Activated CD8-positive, alpha-beta memory T cell treated with anti-CD3 and anti-CD28 coated beads for 24 hours (primary cell): ENCODE measurements at places on chromosomes 7 and 10.
A peak's percentile ranks its signal among the peaks of the same experiment; 100 is the strongest.

DNA sequence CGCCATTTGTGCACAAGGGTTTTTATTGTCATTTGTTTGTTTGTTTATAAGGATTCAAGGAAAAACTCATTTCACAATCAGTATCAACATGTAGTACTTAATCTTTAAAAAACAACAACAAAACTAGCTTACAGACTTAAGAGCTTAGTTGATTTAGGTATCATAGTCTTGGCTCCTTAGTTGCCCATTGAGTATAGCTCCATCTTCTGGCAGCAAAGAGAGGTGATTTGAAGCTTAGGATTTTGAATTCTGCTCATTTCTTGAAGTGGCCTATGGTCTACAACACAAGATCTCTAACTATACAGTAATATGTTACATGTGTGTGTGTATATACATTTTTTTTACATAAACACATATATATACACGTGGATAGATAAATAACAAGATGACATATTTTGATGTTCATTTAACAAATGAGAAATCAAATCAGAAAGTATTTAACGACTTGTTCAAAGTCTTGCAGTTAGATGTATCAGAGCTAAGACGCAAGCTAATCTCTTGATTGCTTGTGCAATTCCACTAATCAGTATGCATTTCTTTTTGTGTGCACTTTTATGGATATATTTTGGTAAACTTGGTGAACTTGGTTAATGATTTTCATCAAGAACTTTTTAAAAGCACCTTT is 307.3 kb downstream of the CAMK1D start:
- DNase-seq, result no peak

GRCh38 chr7:33776788-33777187 is 128.6 kb upstream of the BMPER start:
- DNase-seq, result no peak

DNA sequence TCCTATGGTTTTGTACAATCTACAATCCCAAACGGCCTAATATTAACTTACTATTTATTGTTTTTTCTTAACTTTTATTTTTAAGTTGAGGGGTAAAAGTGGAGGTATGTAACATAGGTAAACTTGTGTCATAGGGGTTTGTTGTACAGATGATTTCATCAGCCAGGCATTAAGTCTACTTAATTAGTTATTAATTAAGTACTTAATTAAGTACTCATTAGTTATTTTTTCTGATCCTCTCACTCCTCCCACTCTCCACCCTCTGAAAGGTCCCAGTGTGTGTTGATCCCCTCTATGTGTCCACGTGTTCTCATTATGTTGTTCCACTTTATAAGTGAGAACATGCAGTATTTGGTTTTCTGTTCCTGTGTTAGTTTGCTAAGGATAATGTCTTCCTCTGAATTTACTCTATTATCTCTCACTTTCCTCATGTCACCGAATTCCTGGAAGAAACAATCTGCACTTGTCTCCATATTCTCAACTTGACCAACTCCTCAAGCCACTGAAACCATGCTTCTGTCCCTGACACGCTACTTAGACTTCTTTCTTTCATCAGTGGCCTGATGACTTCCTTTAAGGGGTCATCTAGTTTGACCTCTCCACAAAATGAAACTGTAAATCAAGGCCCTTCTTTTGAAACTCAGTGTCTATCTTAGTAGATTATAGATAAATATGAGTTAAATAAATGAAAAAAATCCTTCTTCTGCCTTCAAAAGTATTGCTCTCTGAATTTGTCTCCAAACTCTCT is 9.1 kb downstream of the CACNA2D1 start:
- no peak for DNase-seq

- DNase-seq, result no peak
These were observed 45.2 kb downstream of the NPTX2 start for GRCh38 chr7:98662289-98662688.

- DNase-seq, result no peak
These were observed 577.1 kb downstream of the NRG3 start for GRCh38 chr10:82452046-82452445.

DNA sequence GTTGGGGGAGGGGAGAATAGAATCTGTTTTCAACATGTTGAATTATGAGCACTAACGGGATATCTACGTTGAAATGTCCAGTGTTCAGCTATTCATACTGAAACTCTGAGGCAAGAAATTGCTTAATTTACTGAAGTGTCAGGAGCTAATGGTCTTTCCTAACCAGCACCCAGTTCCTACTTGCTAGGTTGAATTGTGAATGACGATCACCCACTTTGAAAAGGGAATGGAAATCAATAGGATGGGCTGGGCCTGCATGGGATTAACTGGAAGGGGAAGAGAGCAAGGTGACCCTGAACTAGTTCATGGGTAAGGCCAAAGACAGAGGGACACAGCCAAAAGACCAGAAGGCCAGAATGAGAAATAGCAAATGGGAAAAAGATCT is 51.3 kb downstream of the HIPK2 start:
- no peak for DNase-seq

GRCh38 chr7:84194484-84195271 is at the start of gene SEMA3A:
SEMA3A (minus strand) TSS chr7:84194789; CDS start chr7:84194586, 203 bp downstream.
- DNase-seq, result peak; percentile 58

GRCh38 chr10:29344073-29344820 is 55.4 kb downstream of the LYZL1 start:
- no peak for DNase-seq

DNA sequence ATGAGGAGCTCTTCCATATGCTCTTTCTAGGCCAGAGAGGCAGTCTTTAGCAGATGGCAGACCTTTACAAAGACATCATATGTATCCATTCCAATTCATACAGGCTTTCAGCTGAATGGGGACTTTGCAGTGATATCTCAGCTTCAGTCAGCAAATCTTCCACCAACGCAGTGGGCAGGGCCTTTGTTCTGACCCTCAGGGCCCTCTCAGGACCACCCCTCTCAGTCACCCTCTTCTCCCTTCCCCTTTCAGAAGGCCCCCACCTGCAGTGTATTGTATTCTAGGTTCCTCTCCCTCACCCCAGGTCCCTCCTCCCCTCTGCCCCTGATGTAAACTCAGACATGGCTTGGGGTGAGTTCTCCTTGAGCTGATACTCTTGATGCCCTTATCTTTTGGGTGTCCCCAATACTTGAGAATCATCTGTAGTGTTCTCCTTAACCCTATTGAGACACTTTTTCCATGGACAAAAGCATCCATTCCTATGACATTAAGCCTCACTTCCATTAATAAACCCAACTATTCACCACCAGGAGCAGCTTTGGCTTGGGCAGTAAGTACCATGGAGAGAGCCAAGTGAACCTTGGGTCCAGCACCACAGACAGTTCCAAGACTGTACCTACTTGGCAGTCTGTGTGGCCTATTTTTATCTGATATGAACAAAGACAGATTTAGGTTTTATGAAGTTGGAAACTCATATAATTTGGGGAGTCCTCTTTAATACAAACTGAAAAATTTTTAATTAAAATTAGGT is 62.7 kb downstream of the ADCYAP1R1 start:
- DNase-seq, result no peak

DNA sequence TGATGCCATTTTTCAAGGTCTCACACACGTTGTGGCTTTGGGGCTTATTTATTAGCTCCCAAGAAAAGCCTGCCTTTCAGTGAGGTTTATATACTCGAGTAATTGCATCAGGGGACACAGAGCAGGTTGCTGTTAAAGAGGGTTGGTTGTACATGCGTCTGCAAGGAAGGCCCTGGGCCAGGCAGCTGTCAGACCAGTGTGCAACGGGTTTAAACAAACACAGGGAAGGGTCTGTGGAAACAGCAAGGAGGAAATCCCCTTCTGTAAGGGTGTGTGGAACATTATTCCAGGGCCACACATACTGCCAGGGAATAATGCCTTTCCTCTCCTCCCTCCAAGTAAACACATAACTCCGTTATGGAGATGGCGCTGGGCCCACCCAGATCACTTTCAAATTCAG is 1.7 kb upstream of the CHST15 start:
- DNase-seq, result no peak

- DNase-seq, result no peak
These were observed 78.3 kb downstream of the ATRNL1 start for GRCh38 chr10:115171392-115171960.

DNA sequence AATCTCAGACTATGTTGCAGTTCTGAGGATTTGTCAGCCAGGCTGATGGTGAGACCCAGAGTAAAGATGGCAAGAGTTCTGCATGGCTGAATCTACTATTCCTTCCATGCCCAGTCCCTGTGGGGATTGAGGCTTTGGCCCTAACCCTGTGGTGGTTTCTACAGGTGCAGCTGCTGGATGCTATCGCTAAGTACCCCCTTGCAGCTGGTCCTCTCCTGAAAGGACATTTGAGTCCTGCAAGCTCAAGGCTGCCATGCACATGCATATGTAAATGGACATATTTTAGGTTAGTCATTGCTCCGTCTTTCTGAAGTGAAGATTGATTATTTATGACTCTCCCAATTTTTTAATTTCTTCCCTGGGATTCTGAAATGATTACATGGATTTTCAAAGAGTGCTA is 1122.2 kb upstream of the CELF2 start:
- DNase-seq, result no peak

GRCh38 chr7:37923996-37924395 is 3.6 kb downstream of the EPDR1 start:
- DNase-seq, result no peak

GRCh38 chr7:21851559-21851967 is 94.1 kb downstream of the CDCA7L start:
- DNase-seq, result no peak

- no peak for DNase-seq
These were observed 33.6 kb downstream of the VSTM4 start for GRCh38 chr10:49081547-49082275.

- DNase-seq, result no peak
These were observed 224.9 kb downstream of the ACTR3B start for GRCh38 chr7:152984421-152984820.

DNA sequence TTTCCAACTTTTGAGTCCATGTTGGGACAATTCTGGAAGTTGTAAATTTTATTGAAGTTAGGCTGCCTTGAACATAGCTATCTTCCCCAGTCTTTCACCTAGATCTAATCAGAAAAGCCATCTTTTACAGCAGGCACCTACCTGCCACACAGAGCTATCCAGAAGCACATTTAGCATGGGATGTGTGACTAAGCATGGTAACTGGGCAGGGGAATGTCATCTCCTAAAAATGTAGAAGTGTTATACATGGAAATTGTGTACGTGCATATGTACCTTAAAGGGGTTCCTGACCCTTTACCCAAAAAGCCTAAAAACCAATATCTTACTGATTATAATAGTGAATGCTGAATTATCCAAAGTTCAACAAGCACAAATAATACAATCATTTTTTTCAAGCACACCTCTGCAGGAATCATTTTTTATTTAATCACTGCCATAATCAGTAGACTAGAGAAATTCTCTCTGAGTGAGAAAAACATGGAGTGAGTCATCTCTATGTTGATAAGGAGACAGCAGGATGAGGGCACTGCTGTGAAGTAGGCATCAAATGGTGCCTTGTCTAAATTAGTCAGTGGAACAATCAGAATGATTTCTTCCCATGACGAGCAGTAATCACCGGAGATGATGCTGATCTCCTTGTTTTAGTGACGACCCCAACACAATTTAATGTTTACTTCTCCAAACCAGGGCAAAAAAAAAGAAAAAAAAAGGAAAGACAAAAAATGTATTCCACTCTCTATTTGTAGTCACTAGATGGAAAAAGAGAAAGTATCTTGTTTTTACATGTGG is 75.9 kb downstream of the SORBS1 start:
- DNase-seq, result no peak

- no peak for DNase-seq
These were observed 3.7 kb downstream of the IKZF1 start for GRCh38 chr7:50308203-50308531.

GRCh38 chr10:85433248-85433647 is 933.3 kb downstream of the GRID1 start:
- no peak for DNase-seq

DNA sequence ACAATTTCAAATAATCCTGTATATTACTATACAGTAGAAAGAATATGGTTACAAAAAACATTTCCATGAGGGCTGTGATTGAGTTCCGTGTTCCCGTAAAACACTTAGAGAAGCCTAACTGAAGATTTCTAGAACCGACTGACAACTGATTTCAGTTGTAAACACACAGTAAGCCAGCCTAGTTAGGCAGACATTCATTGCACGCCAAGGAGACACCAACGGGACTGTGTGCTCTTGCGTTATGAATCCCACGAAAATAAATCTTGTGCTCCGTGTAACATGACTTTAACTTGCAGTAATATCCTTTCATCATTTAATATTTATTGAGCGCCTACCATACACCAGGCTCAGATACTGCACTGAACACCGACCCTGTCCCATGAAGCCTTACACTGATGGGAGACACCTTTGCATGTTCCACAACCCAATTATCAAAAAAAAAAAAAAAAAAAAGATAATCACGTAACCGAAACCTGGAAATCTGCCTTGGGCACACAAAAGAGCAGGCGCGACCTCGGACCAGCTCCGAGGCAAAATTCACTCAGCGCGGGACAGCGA is 420 bp upstream of the KLHL7 start:
- DNase-seq, result no peak

DNA sequence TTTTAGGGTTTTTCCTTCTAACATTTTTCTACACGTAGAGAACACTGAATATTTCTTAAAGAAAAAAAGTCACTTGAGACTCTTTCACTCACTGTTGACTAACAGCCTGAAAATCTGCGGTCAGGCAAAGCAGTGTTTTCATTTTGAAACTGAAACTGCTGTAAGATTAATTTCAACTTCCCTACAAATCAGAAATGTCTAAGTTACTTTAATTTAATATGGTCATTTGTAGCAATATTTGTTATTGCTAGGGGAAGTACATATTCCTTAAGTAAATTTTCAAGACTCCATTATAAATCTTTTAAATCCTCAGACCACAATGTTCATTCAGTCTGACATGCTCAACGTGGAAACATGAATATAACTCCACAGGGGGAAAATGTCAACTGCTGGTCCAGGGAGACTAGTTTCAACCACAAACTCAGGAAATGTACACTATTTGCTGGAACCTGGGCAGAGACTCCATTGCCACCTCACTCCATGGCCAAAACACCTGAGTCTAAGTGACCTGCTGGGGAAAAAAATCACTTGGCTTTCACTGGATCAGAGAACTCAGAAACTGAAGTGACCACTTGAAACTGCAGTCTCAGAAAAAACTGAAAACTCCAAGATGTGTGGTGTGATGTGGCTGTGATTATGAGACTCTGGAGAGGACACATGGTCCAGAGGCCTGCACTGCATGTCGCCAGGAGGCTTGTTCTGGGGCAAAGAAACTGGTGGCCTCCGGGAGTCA is 161.2 kb downstream of the TAX1BP1 start:
- no peak for DNase-seq
